Stimulated activated CD8-positive, alpha-beta memory T cell treated with anti-CD3 and anti-CD28 coated beads, Interleukin-2, amount 100 ng/mL, for 1 hour (primary cell): ENCODE measurements at places on chromosomes 12 and 14.

DNA sequence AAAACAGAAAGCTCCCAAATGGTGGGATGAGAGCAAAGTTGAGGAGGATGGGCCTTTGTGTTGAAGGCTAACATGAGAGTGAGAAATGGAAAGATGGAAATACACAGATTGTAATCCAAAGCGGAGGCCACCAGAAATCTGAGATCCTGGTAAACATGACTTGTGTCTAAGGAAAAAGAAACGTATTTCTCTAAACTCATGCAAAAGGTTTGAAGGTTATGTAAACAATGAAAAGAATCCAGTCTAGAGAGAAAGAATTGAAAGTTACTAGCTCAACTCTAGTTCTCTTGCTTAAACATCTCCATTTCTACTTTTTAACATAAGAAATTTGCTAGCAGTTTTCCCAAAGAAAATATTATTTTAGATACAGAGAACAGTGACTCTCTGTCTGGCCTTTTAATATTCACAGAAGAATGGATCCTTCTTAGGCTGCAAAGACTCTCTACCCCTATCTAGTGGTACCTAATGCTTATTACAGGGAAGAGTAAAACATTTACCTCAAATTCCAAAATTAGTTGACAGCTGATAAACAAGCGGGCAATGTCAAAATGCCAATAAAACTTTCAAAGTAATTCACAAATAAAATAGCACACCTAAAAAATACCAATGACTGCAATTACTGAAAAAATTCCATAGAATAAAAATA lies 75.8 kb upstream of the SOX5 start:
- DNase-seq: no peak

DNA sequence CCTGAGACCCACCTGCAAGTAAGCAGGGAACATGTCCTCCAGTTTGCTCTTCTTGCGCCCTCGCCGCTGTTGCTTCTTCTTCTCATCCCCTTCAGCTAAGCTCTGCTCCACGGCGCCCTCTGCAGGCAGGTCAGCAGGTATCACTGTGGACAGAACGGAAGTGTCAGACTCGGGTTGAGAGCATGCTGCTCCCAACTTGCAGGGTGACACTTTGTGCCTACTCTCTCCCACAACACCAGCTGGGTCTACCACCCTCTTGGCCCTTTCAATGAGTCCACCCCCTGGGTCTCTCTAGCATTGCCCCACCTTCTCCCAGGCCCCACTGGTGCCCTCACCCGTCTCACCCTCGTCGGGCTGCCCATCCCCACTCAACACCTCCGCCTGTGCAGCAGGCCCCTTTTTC lies 16.7 kb downstream of the KMT2D start:
- peak; percentile 68 for DNase-seq

- no peak for DNase-seq
Observed at GRCh38 chr12:24414480-24414879, 465.0 kb upstream of the SOX5 start.

DNA sequence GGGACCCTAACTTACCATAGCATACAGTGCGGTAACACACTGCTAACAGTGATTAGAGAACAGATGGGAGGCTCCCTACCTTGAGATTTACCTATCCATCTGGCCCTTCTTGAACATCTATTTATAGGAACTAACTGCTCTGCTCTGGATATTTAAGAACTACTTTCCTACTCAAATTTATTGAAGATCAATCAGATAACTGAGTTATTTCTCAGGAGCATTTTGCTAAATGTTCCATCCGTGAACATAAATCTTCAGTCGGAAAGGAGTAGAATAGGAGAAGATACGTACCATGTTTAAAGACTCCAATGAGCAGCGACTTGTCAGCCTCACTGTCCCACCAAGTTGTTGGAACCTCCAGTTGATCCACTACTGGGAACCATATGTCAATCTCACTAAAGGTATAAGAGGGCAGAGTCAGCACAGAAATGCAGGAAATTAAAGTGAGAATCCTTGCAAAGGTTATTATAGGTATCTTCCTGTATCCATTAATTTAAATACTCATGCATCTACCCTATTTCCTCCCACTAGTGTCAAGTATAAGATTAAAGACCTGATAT lies 15.6 kb upstream of the SUPT16H start:
- DNase-seq: no peak

GRCh38 chr12:106386813-106387535 lies 29.4 kb downstream of the POLR3B start:
- no peak for DNase-seq

DNA sequence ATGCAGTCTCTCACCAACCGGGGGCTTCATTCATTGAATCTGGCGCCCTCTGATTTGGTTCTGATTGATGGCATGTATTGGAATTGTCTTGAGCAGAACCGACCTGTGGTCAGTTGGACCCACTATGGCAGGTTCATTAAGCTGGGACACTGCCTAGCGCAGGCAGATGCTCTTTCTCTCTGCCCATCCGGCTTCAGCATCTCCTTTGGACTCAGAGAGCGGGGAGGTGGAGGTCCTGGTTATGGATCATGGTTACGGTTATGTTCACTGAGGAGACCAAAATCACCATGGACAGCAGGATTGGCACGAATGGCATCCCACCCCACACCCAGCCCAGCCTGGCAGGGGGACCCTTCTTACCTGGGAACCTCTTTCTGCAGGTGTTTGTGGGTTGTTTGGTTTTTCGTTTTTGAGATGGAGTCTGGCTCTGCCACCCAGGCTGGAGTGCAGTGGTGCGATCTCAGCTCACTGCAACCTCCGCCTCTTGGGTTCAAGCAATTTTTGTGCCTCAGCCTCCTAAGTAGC lies 16.4 kb upstream of the BCL7A start:
- DNase-seq: no peak

GRCh38 chr14:63938198-63939005 lies 85.6 kb downstream of the SYNE2 start:
- DNase-seq: no peak

GRCh38 chr12:130195776-130196175 lies 33.5 kb downstream of the FZD10 start:
- DNase-seq: no peak

DNA sequence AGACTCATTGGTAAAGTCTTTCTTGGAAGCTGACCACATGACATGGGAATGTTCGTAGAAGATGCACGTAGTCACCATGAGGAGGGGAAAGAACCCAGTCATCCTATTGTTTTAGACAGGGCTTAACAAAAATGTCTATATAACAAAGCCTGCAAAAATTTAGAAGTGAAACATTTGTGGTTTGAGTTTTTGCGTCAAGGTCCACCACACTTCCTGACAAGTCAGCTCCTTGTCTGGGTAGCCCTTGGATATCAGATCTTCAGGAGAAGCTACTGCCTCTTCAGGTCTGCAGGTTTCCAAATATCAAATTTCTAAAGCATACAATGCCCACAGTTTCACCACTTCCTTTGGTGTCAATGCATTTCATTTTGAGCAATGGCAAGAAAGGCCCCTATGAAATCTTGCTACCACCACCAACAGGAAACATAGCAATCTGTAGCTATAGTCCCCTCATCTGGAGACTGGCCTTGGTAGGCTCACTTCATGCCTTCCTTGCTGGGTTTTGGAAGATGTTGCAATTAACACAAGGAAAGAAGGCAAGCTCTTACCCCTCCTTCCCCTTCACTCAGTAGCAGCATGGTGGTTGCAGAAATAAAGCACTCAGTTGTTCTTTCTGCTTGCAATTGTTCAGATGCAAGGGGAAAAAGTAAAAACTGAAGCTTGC lies 235.2 kb downstream of the PCNX1 start:
- no peak for DNase-seq

DNA sequence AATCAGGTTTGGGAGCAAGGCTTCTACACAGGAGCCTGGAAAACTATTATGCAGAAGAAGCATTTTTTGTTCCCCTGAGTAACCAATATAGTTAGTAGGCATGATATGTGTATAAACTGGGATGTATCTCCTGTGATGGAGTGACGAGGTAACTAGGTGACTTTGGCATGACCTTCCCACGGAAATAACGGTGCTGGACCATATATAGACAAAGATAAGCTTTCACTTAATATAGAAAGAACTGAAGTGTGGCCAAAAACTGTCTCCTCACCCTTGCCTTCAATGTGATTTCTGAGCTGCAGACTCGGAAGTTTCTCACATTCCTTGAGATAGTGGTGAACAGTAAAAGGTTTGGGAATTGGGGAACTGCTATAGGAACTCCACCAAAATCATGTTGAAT lies 185.3 kb downstream of the CACNA1C start:
- no peak for DNase-seq

DNA sequence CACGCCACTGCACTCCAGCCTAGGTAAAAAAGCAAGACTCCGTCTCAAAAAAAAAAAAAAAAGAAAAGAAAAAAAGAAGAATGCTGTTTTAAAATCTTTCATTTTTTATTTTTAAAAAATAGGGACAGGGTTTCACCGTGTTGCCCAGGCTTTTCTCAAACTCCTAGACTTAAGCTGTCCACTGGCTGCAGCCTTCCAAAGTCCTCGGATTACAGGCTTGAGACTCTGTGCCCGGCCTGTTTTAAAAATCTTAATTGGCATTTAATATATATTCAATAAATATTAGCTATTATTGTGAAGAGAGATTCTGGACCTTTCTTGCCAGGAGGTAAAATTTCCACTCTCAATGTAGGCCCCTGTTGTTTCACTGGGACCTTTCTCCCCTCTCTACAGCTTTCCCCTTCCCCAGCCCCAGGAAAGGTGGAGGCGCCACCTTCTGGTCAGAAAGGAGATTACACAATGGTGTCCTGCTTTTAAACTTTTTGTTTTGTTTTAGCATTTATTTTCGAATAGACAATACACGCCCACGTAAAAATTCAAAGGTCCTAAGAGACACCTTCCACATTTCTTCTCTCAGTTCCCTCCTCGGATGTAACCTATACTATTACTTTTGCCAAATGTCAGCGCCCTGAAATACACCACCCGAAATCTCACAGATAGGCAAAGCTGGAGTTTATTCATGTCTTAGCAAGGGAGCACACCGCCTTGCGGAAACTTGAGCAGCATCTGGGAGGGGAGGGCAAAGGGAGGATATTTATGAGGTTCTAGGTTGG lies 23.8 kb upstream of the PHC1 start:
- DNase-seq: peak; percentile 25

DNA sequence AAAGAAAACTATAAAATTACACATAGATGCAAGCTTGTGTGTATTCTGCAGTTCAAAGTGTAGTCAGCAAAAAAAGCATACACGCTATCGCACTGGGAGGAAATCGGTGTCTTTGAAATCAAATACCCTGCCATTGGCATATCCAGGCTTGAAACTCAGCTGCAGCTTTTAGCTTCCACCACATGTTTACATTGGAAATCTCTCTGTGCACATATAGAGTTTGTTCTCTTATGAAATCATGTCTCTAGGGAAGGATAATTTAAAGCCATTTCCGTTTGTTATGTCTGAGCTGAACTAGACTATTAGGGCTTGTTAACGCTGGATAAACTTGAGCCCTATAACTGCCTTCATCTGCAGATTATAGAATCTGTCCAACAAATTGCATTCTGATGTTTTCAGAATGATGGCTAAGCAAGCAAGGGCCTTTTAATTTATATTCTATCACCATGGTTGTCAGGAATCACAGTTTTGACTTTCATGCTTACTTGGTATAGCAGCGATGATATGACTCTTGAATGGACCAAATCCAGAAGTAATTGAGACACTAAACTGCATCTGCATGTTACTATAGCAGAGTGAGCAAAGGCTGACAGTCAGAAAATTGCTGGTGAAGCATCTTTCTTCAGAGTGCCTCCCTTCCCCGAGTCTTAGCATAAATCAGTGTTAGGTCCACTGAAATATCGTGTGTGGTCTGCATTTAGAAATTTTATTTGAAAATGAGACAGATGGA lies 442.8 kb downstream of the ZFP36L1 start:
- no peak for DNase-seq

DNA sequence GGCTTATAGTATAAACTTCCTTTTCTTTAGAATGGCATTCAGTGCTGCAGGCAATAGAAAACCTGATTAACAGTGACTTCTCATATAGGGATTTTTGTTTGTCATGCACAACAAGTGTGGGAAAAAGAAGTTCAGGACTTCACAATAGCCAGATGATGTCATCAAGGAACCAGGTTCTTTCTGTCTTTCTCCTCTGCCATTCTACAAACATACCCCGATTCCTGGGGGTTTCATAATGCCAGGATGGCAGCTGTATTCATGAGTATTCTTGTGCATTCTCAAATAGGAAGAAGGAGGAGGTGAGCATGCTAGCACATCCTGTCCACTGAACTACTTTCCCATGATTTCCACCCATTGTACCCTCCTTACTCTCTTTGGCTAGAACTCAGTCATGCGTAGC lies 182.7 kb upstream of the EEA1 start:
- DNase-seq: no peak

- DNase-seq: no peak
Observed at GRCh38 chr12:88924162-88924561, 343.9 kb upstream of the KITLG start.

- no peak for DNase-seq
Observed at GRCh38 chr12:45205165-45205825, 10.6 kb upstream of the ANO6 start.

DNA sequence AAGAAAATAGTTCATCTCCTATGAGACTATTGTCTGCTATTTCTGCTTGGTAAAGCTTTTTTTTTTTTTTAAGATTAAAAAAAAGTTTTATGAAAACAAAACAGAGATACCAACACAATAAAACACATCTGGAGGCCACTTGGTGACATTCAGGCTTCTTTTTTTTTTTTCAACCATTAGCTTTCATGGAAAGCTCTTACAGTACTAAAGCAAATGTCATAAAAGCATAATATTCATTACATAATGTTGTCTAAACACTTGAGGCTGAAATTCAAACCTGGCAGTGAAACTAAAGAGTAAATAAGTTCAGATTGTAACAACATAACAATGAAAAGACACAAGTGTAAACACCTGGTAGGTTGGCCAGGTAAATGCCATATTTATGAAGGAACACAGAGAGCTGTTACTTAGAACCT lies 14.7 kb downstream of the PRICKLE1 start:
- DNase-seq: no peak

GRCh38 chr14:68292441-68293215 lies 473.0 kb downstream of the RAD51B start:
- no peak for DNase-seq

DNA sequence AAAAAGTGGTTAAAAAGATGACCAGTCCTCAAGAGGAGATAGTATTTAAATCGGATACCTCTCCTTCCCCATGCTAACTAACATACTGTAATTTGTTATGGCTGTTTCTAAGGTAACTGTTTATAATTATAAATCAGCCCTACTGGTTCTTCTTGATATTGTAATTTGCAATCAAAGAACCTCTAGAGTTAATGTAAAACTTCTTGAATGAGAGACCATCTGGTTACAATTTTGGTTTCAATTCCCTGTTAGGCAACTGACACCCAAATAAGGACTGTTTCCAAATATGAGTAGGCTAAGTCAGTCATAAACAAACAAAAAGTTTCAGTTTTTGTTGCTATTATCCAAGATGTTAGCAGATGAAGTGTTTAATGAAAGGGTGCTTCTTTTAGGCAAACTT lies 120.2 kb upstream of the DNM1L start:
- DNase-seq: no peak
